Endothelial cell (in vitro differentiated cells): ENCODE measurements at places on chromosomes 3 and 15. TPM values are rescaled to one million over a fixed set of nuclear protein-coding genes. Genes with fewer than 3 reads are reported as not detected.

FRMD5 gene
- 0.54 TPM for total RNA-seq

ITIH4 gene
- 8.2 TPM for total RNA-seq

GRCh38 chr15:55255714-55256113 lies 33.9 kb downstream of the RAB27A start:
- H3K36me3 ChIP-seq = peaks cover 9% of the 10 kb centered on the region
- peaks cover 5% of the 10 kb centered on the region for H3K4me1 ChIP-seq
- H3K27me3 ChIP-seq = peaks cover 2% of the 10 kb centered on the region
- H3K4me3 ChIP-seq = no peak overlapping the region

ECE2 gene
- total RNA-seq = not detected

DNA sequence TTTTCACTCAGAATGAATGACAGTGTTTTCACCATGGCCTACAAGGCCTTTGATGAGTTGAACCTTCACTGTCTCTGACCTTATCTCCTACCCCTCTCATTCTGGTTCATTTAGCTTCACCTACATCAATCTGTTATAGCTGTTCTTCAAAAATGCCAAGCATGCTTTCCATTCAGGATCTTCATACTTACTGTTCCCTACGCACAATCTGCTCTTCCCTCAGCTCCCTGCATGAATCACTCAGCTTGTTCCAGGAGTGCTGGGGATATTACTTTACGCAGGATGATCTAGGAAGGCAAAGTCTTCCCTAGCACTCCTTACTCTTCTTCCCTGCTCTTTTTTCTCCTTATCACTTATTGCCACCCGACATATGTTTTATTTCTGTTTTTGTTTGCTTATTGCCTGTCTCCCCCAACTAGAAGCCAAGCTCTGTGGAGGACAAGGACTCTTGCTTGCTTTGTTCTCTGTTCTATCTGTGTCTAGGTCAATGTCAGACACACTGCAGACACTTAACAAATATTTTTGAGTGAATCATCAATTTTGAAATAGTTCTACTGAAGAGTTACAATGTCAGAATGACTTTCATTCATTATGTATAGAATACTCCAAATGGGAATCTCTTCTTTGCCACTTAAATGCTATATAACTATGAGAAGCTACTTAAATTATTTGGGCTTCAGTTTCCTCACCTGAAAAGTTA lies 238.3 kb upstream of the FEZF2 start:
- DNase-seq = no peak
- H3K27ac ChIP-seq = no peak overlapping the region
- no peaks in the 10 kb centered on the region for H3K27me3 ChIP-seq
- H3K4me3 ChIP-seq = no peak overlapping the region
- no peaks in the 10 kb centered on the region for H3K36me3 ChIP-seq

- H3K4me1 ChIP-seq = no peaks in the 10 kb centered on the region
- no peak for DNase-seq
- H3K27me3 ChIP-seq = no peaks in the 10 kb centered on the region
- H3K36me3 ChIP-seq = no peaks in the 10 kb centered on the region
- no peak overlapping the region for H3K27ac ChIP-seq
These were observed 457.1 kb downstream of the SQOR start for GRCh38 chr15:46091860-46092450.

SV2B gene
- 0.26 TPM for total RNA-seq

GRCh38 chr15:60612400-60613048 lies 133.6 kb upstream of the ICE2 start:
- DNase-seq = no peak
- no peak overlapping the region for H3K27ac ChIP-seq
- no peaks in the 10 kb centered on the region for H3K27me3 ChIP-seq
- no peak overlapping the region for H3K4me3 ChIP-seq
- H3K4me1 ChIP-seq = peaks cover 42% of the 10 kb centered on the region

DNA sequence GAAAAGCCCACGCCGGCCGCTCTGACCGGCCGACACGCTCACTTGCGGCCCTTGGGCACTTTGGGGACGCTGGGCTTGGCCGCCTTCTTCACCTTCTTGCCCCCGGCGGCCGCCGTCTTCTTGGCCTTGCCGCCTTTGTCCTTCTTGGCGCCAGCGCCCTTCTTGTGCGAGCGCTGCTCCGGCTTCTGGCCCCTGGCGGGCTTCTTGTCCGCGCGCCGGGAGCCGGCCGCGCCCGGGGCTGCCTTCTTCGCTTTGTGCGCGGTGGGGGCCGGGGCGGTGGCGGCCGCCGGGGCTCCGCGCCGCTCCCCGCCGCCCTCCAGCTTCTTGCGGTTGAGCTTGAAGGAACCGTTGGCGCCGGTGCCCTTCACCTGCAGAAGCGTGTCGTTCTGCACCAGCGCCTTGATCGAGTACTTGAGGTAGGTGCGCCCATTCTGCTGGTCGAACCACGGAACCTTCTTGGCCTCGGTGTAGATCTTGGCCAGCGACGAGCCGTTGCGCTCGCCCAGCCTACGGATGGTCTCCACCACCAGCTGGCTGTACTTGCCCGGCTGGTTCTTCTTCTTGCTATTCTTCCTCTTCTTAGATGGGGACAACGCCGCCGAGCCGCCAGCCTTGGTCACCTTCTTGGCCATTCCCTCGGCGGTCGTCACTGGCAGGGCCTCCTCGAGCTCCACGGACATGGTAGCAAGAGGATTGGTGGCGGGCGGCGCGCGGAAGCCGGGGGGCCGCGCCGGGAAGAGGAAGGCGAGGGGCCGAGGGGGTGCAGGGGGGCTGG lies 36.7 kb downstream of the HMCES start:
- H3K27ac ChIP-seq = peak overlapping the region; percentile 96
- peaks cover 20% of the 10 kb centered on the region for H3K27me3 ChIP-seq
- DNase-seq = no peak
- H3K4me3 ChIP-seq = peak overlapping the region; percentile 95
- peaks cover 5% of the 10 kb centered on the region for H3K4me1 ChIP-seq
